ENCODE measurements at places on chromosomes 13 and 19. TPM values are rescaled to one million over a fixed set of nuclear protein-coding genes. Genes with fewer than 3 reads are reported as not detected.

Gene SNRPD2
- 518 TPM for polyA plus RNA-seq

DNA sequence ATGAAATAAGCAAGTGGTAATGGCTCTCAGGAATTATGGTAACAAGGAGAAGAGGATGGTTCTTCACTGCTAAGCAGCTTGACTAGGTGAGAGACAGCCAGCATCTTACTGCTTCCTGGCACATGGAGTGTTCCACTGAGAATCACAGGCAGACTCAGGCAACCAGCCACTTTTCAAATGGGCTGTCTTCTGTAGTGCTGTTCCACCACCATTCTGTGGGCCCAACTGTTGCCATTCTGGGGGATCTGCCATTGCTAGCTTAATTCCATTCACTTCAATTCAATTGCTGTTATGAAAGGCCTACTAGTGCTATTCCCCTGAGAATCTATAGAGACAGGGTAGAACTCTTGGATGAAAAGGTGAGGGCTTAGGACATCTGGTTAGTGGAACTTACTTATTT lies 341.9 kb downstream of the KCNRG start:
- DNase-seq: no peak

Gene LILRA2
- not detected for polyA plus RNA-seq

GRCh38 chr19:49779731-49780555 lies 13.1 kb downstream of the AP2A1 start:
- DNase-seq: no peak

GRCh38 chr13:50552424-50552966 lies 291.0 kb downstream of the DLEU7 start:
- no peak for DNase-seq

DNA sequence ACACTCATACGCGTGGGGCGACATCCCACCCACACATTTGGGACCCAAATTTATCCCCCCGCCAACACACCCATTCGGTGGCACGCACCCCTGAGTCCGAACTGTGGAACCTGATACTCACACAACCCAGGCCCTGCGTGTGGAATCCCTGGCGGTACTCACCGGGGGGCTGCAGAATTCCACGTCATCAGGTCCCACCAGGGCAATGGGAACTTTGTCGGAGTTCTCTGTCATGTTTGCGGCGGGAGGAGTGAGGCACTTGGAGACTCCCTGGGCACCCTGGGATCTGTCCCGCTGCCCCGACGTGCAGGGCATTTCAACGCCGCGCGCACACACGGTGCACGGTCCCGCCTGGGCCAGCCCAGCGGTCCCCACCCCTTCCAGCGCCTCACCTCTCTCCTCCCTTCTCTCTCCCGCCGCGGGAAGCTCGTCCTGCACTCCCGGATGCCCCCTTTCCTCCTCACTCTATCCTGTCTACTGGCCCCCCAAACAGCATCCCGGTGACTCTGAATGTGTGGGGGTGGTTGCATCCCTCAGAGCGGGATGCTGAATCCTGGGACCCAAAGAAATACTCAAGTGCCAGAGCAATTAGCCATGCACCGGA lies at the start of gene CNMD:
Gene CNMD (minus strand): TSS at position 353 of the 604 bp plus-strand sequence. CDS start 119 bp downstream, at position 234.
- no peak for DNase-seq

DNA sequence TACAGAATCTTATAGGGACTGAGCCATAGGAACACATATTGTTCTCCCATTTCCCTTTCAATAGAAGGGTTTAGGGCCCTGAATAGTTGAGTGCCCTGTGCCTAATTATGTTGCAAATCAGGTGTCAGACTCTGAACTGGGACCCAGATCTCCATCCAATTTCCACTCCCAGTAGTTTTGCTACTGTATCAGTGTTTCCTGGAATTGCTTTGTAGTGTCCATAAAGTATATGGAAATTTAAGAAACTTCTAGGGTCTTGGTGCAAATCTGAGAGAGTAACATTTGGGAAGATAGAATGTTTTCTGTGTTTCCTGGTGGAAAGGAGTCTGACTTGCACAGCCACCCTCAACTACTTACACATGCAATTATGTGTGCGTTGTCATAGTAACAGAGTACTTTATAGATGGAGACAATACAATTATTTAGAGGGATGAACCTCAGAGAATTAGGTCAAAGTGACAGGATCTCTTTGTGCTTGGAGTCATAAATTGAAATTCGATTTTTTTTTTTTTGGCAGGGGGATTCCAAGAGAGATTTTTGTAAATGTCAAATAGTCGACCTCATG lies 646 bp upstream of the SLC10A2 start:
- DNase-seq: no peak

Gene FCGBP
- not detected for polyA plus RNA-seq

GRCh38 chr19:1568320-1569019 lies at the start of gene MEX3D:
TSS of gene MEX3D (minus strand) at chr19:1568325. CDS start at chr19:1568058, 267 bp downstream.
- DNase-seq: no peak

- peak; percentile 38 for DNase-seq
Measured at GRCh38 chr13:113816946-113817859, 46.7 kb downstream of the GAS6 start.

- DNase-seq: peak; percentile 16
Measured at GRCh38 chr13:41352935-41353840, 42.1 kb downstream of the NAA16 start.

DNA sequence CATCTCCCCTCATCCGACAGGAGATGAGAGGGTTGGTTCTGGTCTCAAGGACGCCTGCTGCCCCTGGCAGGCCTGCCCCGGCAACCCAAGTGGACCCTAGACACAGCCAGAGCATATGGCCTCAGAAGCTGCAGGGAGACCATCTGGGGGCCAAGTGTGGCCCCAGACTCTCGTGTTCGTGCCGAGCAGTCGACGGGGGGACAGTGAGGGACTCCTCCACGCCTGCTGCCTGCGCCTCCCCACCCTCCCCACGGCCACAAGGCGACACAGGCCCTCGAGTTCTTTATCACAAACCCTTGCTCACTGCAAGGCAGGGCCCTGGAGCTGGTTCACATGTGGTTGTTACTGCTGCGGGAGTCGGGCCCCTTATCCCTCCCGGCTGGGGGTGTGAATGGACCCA lies 9.3 kb downstream of the CAPS start:
- DNase-seq: no peak

DNA sequence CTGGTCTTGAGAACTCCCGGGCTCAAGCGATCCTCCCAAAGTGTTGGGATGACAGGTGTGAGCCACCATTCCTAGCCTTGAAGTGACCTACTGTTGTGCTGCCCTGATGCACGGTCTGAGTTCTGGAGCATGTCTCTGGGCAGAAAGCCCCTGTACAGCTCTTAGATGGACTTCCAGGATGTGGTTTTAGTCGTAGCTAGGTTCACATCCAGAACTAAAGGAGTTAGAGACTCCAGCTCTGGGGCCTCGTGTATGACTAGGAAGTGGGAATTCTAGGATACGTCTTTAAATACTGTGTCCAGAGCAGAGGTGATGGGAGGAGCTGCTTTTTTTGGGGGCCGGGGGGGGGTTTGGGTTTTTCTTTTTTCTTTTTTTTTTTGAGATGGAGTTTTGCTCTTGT lies 12.2 kb downstream of the UPF1 start:
- DNase-seq: no peak

DNA sequence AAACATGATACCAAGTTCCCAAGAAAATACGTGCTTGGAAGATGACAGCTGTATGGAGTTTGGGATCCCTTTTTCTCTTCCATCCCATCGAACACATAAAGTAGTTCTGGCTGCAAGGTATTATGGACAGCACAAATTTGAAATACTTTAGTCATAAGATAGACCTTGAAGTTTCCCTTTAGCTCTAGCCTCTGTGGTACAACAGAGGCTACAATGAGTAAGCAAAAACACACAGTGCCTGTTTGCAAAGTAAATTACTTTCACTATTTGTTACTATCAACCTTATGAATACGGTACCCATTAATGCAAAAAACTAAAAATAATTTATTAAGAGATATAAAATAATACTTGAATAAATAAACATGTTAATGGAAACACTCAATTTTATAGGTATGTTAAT lies 21.0 kb upstream of the LRCH1 start:
- no peak for DNase-seq

- no peak for DNase-seq
Measured at GRCh38 chr13:91456837-91457236, 58.4 kb downstream of the GPC5 start.

DNA sequence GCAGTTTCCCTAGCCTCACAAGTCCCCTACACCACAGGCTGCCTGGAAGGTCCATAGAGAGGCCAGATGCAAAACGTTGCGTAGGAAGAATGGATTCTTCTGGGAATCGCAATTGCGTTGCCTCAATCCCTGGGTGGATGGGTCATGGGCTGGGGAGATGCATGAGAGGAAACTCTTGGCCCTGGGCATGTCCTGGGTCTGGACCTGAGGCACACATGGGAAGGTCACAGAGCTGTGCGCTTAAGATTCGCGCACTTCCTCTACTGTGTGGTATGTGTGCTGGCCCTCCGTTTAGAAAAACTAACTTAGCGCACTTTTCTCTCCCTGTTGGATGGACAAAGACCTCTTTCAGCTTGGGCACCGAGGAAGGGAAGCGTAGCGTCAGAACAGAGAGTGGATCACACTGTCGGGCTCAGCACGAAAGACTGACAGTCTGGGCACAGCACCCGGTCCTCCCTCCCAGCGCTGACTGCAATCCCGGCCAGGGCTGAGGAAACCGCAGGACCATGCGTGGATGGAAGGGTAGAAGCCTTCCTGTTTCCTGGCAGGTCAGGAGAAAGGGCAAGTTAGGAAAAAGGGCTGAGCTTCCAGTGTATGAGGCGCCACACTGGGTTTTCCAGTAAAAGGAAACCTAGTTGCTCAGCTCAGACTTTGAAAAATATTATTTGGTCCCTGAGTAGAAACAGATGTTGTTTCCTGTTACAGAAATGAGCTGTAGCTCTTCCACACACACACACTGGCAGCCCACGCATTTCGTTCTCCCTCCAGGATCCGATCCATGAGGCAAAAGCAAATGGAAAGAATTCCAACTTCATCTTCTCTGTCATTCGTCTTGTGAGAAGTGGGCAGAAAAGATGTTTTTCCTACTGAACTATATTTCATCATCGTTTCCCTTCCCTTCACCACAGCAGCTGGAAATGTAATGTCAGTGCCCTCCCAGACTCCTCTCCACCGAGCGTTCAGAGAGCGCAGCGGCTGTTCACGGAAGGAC lies 86.0 kb downstream of the ING1 start:
- DNase-seq: peak; percentile 73

- no peak for DNase-seq
Measured at GRCh38 chr13:92473765-92474475, 752.7 kb upstream of the GPC6 start.

GRCh38 chr19:6478815-6479214 lies 2.8 kb downstream of the DENND1C start:
- DNase-seq: no peak

Gene MCF2L
- 0.02 TPM for polyA plus RNA-seq

Gene DCLK1
- 0.69 TPM for polyA plus RNA-seq

DNA sequence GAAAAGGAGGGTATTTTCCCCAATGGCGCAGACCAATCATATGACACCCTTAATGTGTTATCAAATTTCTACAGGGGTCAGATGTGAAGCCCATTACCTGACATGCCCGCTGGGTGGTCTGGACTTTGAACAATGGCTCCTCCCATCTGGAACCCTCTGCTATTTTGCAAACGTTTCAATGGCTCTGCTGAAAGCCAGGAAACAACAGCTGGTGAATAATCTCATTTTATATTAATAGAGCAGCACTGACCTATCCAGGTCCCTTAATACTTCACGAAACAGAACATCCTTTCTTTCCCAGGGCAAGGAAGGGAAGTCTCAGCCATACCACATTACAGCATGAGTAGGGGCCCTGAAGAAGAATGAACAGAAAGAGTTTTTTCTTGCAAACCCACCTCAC lies 20.3 kb upstream of the KPNA3 start:
- DNase-seq: no peak

Gene MUC16
- polyA plus RNA-seq: not detected

Gene RGCC
- polyA plus RNA-seq: 7.8 TPM

Gene ATP1A3
- 0.11 TPM for polyA plus RNA-seq

DNA sequence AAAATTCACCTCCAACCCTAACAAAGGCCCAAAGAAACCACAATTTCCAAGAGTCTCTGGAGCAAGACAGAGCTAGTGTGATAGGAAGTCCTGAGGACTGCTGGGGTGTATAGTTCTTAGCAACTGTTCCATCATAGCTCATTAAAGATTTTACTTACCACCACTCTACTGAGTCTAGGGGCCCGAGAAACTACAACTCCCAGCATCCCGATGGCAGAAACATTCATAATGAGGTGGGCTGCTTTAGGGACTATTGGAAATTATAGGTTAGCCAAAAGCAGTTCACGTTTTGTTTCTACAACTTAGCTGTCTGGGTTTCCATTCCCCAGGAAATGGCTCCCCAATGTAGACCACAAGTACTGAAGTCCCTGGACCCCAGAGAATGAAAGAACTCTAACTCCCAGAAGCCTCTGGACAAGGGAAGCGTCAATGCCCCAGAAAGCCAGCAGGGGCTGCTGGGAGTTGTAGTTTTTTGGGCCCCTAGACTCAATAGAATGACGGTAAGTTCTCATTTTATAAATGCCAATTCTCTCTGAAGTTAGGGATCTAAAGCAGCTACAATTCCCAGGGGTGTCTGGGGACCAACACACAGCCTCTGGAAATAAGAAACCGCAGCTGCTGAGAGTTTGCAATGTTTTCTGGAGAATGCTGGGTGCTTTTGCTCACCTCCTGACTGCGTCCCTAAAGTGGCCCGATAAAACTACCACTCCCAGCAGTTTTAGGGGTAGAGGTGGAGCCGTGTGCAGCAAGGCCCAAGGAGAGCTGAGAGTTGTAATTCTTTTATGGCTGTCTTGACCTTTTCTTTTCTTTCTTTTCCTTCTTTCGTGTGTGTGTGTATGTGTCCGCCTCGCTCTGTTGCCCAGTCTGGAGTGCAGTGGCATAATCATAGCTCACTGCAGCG lies 11.1 kb downstream of the FTL start:
- no peak for DNase-seq

DNA sequence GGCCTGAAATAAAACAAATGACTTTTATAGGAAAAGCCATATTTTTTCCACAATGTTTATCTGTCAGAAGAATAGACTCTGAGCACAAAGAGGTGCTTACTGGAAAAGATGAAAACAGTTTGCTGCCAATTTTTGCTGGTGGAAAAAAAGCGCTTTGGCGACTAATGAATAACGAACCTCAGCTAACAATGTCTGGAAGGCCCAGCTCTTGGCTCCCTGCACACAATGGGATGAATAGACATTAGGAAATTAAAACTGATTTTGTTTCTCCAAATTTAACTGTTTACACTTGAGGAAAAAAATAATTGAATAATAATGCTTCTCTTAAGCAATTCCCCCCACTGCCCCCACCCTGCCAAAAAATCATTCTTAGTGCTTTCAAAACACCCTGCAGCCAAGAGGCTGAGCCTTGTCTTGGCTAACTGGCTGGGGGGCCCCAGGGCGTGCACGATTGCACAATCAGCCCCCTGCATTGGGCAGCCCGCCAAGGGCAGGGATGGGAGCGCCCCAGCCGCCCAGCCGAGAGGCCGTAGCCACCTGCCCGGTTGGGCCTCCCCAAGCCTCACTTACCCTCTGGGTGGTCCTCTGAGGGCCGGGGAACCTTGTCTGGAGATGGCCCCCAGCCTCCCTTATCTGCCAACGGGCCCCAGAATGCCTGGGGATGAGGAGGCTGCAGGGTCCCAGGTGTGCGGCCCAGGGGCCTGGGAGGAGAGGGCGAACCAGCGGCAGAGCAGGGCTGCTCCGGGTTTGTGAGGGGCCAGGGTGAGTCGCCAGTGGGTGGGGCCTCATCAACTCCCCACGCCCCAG lies 16.8 kb downstream of the CEBPG start:
- DNase-seq: no peak

All from BJ (cell line).